ENCODE measurements at places on chromosomes 11 and 22.

- DNase-seq = no peak
Observed at GRCh38 chr22:23565915-23566704, 14.0 kb downstream of the IGLL1 start.

- DNase-seq = no peak
Observed at GRCh38 chr11:62322524-62322923, 14.7 kb upstream of the ASRGL1 start.

GRCh38 chr11:534396-535209 lies 773 bp downstream of the HRAS start:
- DNase-seq = peak; percentile 52

- no peak for DNase-seq
Observed at GRCh38 chr22:25351631-25352293, 132.3 kb downstream of the CRYBB2 start.

- no peak for DNase-seq
Observed at GRCh38 chr11:804599-804964, 449 bp downstream of the PIDD1 start.

GRCh38 chr11:102120437-102120973 lies 10.3 kb downstream of the YAP1 start:
- no peak for DNase-seq

- no peak for DNase-seq
Observed at GRCh38 chr11:16741473-16741872, 3.0 kb downstream of the C11orf58 start.

- DNase-seq = no peak
Observed at GRCh38 chr22:48080316-48081165, 1318.1 kb downstream of the TBC1D22A start.

- no peak for DNase-seq
Observed at GRCh38 chr11:76803811-76804600, 20.9 kb downstream of the TSKU start.

- DNase-seq = no peak
Observed at GRCh38 chr22:40107851-40108378, 69.8 kb upstream of the TNRC6B start.

- no peak for DNase-seq
Observed at GRCh38 chr11:561148-562003, 606 bp downstream of the RASSF7 start.

DNA sequence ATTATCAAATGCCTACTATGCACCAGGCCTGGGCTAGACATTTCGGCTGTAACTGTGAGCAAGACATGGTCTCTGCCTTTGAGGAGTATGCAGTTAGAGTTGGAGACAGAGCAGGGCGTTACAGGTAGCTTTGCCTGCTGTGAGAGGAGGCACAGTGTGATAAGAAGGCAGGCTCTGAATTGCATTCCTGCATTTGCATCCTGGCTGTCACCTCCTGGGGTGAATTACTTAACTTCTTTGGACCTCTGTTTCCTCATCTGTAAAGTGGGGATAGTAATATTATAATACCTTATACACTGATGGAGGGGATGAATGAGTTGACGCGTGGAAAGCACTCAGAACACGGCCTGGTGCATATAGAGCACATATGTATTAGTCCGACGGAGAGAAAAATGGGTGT lies 118.1 kb upstream of the ARHGAP20 start:
- DNase-seq = no peak

DNA sequence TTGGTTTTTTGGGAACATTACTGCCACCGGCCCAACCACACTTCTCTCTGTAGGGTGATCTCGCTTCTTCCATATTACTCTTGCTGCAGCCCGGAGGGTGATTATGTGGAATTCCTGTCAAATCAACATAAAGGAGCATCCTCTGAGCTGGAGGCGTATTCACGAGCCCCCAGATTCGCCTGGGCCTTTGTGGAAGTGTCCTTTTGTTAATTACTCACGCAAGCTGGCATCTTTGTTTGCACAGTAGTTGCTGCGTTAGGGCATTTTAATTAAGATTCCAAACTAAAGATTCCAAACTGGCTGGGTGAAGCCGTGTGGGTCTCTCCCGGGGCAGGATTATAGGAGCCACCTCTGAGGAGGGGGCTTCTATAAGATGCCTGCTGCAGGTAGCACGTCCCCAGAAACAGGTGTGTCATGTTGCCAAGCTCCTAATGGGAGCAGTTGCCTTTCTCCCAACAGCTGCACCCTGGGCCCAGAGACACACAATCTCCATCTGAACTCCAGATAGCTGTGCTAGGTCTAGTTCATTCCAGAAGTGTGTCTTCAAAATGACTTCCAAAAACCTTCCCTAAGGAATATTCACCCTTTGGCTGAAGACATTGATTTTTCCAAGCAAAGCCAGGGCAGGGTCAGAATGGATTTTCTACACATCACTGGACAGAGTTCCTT lies 40.9 kb downstream of the SHISAL1 start:
- no peak for DNase-seq

GRCh38 chr11:120985718-120986569 lies 38.0 kb upstream of the TBCEL start:
- peak; percentile 63 for DNase-seq

DNA sequence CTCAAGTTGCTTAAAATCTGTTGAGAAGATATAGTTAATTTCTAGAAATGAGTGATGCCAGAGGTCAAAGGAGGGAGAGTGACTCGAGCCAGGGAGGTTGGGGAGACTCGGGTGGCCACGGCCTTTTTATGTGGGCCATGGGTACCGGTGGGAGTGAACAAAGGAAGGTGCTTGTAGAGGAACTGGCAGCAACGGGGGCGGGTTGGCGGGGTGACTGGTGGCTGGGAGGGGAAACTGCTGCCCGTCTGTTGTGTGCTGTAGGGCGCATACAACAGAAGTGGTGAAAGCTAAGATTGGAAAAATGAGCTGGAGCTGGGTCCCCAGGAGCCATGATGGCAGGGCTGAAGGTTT lies 5.4 kb downstream of the DAGLA start:
- no peak for DNase-seq

DNA sequence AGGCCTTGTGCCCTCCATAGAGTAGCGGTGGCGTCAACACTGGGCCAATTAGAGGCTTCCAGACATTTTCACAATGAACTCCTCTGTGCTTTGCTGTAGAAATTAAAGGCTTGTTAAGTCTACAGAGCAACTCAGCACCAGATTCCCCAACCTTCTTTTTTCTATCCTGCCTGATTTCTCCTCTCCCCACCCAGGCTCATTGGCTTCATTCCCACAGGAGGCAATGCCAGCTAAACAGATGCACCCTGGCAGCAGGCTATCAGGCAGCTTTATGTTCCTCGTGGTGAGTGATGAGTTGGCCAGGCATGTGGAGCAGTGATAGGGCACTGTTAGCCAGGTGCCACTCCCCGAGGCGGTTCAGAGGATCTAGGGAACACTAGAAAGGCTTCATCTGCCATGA lies 4.8 kb downstream of the DIXDC1 start:
- peak; percentile 70 for DNase-seq

DNA sequence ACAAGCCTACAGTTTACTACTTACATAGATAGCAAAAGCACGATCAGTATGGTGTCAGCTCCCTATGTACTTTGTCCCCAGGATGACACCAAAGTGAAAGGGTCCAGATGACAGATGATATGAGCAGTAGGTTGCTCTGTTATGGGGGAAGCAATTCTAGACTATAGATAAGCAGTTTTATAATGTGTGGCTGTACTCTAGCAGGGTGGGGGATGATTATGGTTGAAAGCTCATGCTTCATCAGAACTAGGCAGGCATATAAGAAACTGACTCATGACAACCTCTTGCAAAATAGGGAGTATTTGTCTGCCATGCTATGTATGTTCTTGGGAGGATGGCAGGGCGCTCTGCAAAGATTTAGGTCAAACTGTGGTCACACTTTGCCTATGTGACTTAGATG lies 158.2 kb upstream of the ZBED5 start:
- no peak for DNase-seq

DNA sequence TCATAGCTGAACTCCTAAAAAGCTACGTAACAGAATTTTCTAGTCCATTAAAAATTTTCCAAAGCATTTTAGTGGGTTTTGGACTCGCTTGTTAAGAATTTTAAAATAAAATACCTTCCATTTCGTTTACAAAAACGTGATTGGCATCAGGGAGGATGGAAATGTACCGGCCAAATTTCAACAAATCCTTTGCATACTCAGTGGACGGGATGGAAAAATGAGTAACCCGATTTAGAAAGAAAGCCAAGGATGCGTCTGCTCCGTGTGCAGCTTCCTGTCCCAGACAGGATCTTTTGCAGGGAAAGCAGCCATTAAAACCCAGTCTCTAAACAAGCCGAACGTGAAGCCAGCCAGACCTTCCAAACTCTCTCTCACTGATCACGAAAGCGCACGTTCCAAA lies 15.6 kb downstream of the TMEM184B start:
- no peak for DNase-seq

DNA sequence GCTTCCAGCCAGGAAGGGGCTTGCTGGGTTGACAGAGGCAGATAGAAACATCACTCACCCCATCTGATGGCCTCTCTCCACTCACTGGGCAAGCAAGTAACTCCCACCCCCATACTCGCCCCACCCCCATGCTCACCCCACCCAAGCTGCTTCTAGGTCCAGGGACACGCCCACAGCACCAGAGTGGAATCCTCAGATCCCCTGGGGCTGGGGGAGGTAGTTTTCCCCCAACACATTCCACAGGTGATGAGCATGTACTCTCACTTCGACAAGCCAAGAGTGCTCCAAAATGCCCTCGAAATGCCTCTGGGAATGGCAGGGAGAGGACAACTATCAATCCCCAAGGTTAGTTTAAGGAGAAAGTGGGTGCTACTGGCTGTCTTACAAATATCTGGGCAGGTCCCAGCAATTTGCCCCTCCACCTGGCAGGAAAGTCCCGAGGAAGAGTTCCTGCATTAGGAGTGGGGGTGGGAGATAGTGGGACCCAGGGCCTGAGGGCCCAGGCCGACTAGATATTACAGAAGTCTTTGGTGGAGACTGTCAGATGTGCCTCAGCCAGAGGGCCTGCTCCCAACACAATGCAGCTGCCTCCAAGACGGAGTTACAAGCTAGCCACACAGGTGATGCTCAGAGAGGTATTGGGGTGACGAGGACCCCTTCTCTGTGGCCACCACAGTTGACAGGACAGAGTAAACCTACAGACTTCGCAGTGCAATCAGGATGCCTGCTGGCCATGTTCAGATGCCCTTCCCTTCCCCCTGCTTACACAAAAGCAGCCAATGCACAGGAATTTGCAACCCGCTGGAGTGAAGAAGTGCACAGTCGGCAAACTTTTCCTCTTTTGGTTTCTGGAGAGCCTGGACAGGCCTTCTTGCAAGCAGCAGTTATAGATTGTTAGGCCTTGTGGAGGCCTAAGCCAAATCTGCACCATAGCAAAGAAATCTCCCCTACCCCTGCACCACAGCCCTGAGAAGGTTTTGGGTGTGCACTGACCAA lies 2.9 kb upstream of the LMO1 start:
- peak; percentile 8 for DNase-seq

DNA sequence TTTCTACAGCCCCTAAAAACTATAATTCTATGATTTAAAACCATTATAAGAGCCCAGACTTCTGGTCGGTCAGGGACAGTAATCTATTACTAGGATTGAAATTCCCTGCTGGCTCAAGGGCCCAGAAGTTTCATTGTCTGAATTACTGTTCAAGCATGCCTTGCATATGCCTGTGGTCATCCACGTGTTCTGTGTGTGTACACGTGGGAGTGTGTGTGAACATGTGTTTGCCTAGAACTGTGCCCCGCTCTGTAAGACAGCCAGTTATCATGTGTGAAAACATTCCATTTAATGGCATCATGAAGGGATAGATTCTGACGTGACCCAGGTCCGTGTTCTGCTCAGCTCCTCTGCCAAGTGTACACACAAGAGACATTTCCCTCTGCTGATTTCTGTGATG lies 189.3 kb upstream of the NECTIN1 start:
- no peak for DNase-seq

- no peak for DNase-seq
Observed at GRCh38 chr11:22742157-22742613, 75.8 kb downstream of the GAS2 start.

DNA sequence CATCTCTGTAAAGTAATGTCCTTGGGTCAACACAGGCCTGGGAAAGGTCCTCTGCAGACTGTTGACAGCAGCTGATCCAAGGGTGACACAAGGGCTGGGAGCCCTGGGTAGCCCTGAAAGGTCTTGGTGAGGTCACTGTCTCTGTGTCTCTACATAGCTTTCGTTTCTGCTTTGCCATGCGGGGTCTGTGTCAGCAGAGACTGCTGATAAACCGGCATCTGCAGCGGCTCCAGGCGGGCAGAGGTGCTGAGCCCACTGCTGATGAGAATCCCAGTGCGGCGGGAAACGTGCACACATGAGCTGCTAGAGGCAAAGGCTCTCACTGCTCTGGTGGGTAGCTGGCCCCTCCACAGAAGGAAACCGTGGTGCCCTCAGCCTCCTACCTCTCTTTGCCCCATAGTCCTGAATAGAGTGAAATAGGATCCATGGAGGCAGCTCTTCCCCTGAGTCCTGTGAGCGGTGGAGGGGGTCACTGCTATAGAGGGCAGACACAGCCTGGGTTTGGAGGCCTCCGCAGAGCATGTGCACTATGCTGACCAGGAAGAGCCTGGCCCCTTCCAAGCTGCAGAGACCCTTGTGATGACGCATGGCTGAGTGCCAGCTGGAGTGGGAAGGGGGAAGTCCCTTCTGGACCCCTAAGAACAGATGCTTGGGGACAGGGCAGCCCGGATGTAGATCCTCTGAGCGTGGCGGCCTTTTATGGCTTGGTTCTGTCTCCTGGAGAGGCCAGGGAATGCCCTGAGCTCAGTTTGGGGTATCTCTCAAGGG lies 17.8 kb upstream of the ST3GAL4 start:
- DNase-seq = no peak

- peak; percentile 34 for DNase-seq
Observed at GRCh38 chr11:92224407-92225124, at the start of gene FAT3. Gene FAT3 (plus strand): TSS chr11:92224818. CDS start chr11:92352113, 127,295 bp downstream.

GRCh38 chr11:77589521-77590193 lies at the start of gene AQP11:
Gene AQP11 (plus strand): TSS chr11:77589953. CDS start chr11:77589993, 40 bp downstream.
- DNase-seq = peak; percentile 91

DNA sequence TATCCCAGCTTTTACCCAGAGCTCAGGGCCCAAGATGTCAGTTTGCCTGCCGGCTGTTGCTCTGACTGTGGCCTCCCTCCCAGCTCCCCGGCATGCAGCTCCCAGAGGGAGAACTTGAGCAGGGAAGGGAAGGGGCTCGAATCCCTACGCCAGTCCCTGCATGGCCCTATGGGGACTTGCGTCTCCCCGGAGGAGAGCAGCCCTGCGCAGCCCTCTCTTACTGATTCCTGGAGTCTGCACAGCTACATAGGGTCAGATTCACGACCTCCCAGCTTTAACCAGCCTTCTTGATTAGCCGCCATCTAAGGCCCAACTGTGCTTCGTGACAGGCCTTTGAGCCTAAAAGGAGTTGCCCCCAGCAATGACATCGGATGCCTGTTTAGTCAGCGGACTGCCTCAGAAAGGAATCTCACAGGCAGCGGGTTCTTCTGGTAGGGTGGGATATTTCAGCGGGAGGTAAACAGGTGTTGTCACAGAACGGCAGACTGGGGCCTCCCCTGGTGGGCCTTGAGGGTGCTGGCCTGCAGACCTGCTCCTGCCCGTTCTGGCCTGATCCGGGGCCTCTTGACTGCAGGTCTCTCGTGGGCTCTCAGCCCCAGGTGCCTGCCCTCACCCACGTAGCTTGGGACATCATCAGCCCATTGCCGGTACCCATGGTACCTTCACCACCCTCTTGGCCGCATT lies 43.8 kb upstream of the KCNQ1OT1 start:
- no peak for DNase-seq

- no peak for DNase-seq
Observed at GRCh38 chr22:20741634-20742581, 32.0 kb upstream of the SERPIND1 start.

- no peak for DNase-seq
Observed at GRCh38 chr11:27462543-27462942, 10.0 kb downstream of the LGR4 start.

- DNase-seq = peak; percentile 91
Observed at GRCh38 chr22:21942407-21943343, 10.0 kb downstream of the PPM1F start.

All from left ventricle myocardium superior (tissue), 1 donor.